ENCODE measurements at places on chromosomes 3 and 15.

DNA sequence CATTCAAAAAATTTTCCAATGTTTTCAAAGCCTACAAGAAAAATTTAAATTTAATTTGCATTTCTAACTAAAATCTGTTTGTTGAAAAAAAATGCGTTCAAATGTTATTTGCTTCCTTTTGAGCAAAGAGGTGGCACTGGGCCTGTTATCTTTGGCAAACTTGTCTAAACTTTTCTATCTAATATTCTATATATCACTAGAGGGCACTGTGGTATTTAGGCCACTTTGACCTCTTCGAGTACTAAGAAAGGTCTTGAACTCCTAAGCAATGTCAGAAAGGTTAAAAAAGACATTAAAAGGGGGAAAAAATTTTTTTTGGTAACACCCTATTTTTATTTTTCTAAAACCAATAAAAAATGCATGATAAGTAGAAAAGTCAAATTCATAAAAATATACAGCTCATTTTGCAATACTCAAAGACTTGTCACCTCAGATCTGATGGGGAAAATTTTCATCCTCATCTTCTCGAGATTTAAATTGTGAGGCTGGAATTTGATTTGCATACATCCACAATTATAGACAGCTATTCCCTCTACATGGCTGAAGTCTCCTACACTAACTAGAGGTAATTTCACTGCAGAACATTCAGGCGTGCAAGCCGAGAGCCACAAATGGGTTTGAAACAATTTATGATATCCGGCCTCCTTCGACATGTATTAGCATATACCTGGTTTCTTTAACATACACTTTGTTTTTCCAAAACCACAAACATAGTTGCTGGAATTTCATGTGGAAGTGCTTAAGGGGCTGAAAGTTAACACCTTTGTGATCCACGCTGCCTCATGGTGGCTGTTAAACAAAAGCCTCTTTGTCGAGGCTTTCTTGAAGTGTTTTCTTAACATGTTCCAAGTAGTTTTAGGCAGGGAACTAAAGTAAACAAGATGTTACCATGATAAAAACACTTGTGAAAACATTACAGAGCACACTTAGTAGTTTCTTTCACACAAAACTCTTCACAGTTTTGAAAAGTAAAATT lies 576.4 kb downstream of the FOXP1 start:
- no peak for DNase-seq

DNA sequence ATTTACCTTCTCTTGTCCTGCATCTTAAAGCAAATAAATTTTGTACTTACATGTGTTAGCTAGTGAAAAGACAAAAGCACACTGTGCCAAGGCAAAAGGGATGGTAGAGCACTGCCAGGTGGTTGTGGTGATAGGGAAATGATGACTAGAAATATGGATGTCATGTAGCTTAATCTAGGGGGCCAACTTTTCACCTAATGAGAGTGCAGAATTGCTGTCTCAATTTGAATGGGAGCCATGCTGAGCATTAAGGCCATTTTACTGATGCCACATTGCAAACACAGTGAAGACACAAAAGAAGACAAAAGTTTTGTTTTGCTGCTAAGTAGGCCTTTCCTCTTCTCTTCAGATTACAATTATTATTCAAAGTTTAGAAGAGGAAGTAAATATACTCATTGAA lies 274.7 kb downstream of the PDCD6IP start:
- no peak for DNase-seq

DNA sequence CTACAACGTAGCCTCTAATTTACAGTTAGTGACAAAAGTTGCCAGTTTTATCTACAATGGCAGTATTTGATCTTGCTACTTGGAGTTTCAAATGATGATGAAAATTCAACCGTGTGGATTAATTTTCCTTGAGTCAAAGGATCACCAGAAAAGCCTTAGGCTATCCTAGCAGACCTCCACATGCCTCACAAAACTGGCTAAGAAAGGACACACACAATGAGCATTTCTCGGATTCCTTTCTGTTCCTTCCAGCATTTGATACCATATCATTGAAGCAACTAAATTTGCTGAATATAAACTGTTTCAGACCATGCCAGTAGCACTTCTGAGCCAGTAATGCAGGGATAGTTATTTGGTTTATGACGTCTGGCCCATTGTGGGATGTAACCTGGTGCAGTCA lies 587.4 kb upstream of the MDFIC2 start:
- no peak for DNase-seq

GRCh38 chr15:59550530-59550929 lies 61.1 kb upstream of the GCNT3 start:
- no peak for DNase-seq

All from hippocampal formation (tissue), 2 donors.